CD4-positive, CD25-positive, alpha-beta regulatory T cell (primary cell): ENCODE measurements at places on chromosomes 2 and 18. TPM values are rescaled to one million over a fixed set of nuclear protein-coding genes. Genes with fewer than 3 reads are reported as not detected.

- no peak overlapping the region for H3K27ac ChIP-seq
- no peaks in the 10 kb centered on the region for H3K4me1 ChIP-seq
- DNase-seq, result no peak
Observed at GRCh38 chr2:2542966-2543611, 212.0 kb upstream of the MYT1L start.

GRCh38 chr18:3671176-3671575 is 221.2 kb downstream of the TGIF1 start:
- no peaks in the 10 kb centered on the region for H3K36me3 ChIP-seq
- H3K4me3 ChIP-seq, result no peak overlapping the region
- DNase-seq, result no peak
- peaks cover 3% of the 10 kb centered on the region for H3K4me1 ChIP-seq
- no peaks in the 10 kb centered on the region for H3K27me3 ChIP-seq

DNA sequence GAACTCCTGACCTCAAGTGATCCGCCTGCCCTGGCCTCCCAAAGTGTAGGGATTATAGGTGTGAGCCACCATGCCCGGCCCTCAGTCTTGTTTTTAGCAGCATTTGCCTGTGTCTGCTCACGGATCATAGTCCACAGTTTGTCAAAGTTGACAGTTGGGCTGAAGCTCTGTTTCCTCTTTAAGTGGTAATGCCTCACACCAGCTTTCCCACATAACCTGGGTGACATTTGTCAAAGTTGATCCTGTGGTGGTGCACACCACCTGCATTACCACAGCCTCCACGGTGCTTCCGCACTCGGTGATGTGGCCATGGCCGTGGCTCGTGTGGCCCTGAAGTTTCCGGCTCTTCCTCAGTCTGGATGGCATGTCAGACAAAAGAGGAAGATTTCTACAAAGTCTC is 27.1 kb downstream of the RAB31 start:
- no peak overlapping the region for H3K27ac ChIP-seq
- no peaks in the 10 kb centered on the region for H3K4me1 ChIP-seq
- H3K27me3 ChIP-seq, result no peaks in the 10 kb centered on the region

DNA sequence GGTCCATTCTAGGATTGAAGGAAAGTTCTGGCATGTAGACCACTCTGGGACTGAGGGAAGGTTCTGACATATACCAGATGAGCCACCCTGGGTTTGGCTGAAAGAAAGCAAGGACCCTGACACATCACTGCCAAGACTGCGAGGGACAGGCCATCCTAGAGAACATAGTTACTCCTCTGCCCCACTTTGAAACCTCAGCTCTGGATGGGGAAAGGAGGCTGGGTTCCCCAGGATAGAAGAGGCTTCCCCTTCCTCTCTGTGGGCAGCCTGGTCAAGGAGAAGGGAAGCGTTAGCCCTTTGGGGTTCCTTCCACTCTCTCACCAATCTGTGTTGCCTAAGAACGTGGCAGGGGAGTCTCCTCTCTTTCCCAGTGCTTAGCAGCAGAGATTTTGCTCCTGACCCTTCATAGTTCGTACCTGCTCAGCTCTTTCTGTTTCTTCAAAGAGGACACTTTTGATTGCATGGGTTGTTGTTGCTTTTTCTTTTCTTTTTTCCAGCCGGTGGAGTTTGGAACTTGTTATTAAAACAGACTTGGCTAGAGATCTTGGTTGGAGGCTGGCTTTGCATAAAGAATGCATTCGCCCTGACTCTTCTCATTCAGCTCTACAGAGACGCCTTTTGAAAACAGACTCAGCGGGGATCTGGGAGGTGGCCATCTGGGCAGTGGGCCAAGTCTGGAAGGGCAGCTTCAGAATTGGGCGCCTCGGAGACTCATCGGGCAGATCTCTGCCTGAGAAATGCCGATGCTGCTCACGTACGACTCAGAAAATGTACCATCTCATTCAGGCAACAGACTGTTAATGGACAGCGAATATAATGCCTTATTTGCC is 166.1 kb downstream of the CLIP4 start:
- H3K4me3 ChIP-seq, result no peak overlapping the region
- H3K4me1 ChIP-seq, result no peaks in the 10 kb centered on the region
- DNase-seq, result no peak
- H3K27me3 ChIP-seq, result no peaks in the 10 kb centered on the region
- no peak overlapping the region for H3K27ac ChIP-seq

DNA sequence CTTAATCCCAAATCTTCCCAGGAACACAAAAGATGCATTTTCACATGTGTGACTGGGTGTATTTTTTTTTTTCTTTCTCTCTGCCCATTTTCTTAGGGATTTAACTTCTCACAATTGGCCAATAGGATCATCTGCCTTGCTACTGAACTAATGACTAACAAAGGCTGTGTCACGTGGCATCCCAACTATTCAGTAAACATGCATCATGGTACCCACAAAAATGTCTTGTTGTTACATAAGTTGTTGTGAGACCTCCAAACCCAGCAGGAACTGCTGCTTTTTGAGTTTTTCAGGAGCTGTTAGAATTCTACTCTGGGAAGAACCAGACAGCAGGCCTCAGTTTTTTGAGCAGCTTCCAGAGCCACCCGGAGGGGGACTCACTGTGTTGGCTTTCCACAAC is 31.9 kb downstream of the GAD1 start:
- no peak overlapping the region for H3K27ac ChIP-seq
- DNase-seq, result no peak
- H3K36me3 ChIP-seq, result no peaks in the 10 kb centered on the region
- H3K4me3 ChIP-seq, result no peak overlapping the region
- peaks cover 13% of the 10 kb centered on the region for H3K27me3 ChIP-seq
- H3K4me1 ChIP-seq, result no peaks in the 10 kb centered on the region

DNA sequence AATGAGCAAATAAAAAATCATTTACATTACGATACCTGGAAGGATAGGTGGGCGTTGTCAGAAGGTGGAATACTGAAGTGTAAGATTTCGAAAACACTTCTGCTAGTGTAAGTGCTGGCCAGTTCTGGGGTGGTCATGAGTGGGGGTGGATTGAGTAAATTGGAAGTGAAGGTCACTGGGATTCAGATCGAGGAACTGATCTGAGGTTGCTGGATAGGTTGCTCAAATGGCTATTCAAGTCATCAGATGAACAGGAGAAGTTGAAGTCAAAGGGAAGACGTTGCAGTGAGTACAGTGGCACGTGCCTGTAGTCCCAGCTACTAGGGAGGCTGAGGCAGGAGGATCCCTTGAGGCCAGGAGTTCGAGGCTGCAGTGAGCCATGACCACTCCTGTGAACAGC is 95.7 kb downstream of the MALT1 start:
- peaks cover 14% of the 10 kb centered on the region for H3K4me1 ChIP-seq
- H3K27me3 ChIP-seq, result peaks cover 13% of the 10 kb centered on the region
- no peaks in the 10 kb centered on the region for H3K36me3 ChIP-seq
- no peak overlapping the region for H3K4me3 ChIP-seq
- no peak overlapping the region for H3K27ac ChIP-seq

ONECUT2 gene
- not detected for total RNA-seq

GRCh38 chr2:112877423-112877822 is 33.5 kb upstream of the IL37 start:
- peaks cover 7% of the 10 kb centered on the region for H3K4me1 ChIP-seq
- no peaks in the 10 kb centered on the region for H3K36me3 ChIP-seq
- peaks cover 4% of the 10 kb centered on the region for H3K27me3 ChIP-seq
- no peak overlapping the region for H3K4me3 ChIP-seq

VWA3B gene
- total RNA-seq, result not detected

ASPRV1 gene
- total RNA-seq, result 1.7 TPM

DNA sequence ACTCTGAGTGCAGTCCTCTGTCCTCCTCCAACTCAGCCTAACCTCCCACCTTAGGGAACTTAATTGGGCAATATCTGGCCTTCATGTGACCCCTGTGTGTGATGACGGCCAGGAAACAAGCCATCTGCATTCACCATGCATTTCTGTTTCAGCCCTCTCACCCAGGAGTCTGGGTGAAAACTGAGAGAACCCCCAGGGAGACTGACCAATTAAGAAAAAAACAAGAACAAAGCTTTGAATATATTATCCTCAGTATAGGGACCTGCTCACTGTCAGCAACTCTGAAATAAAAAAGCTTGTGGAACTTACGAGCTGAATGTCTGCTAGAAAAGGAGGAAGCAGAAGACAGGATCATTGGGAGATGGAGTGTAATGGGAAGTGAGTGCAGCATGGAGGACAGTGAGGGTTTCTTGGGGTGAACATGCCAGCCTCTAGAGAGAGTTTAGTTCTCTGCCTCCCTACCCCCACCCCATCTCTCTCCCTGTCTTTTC is 9.5 kb downstream of the MAPRE2 start:
- peak overlapping the region; percentile 11 for H3K4me3 ChIP-seq
- H3K27ac ChIP-seq, result no peak overlapping the region
- no peak for DNase-seq
- peaks cover 36% of the 10 kb centered on the region for H3K4me1 ChIP-seq
- no peaks in the 10 kb centered on the region for H3K36me3 ChIP-seq

CDKL4 gene
- 0.74 TPM for total RNA-seq

- no peaks in the 10 kb centered on the region for H3K4me1 ChIP-seq
- H3K4me3 ChIP-seq, result no peak overlapping the region
- H3K27me3 ChIP-seq, result no peaks in the 10 kb centered on the region
- no peaks in the 10 kb centered on the region for H3K36me3 ChIP-seq
- no peak overlapping the region for H3K27ac ChIP-seq
- no peak for DNase-seq
Observed at GRCh38 chr2:19690429-19690828, 211.4 kb downstream of the TTC32 start.

DNA sequence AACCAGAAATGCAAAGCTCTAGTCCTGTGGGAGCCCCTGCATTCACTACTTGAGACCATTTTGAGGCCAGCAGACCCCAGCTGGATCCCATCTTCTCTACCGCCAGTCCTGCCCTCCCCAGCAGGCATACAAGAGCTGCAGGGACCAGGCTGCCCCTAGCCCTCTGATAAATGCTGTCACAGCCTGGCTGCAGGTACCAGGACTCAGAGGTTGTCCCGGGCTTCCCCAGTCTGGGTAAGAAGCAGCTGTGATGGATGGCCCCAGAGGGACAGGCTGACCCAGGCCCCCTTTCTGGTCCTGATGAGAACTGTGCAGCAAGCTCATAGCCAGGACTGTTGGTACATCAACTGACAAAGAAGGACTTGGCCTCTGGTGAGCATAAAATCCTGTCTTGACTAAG is 132.9 kb upstream of the APCDD1 start:
- H3K36me3 ChIP-seq, result no peaks in the 10 kb centered on the region
- H3K27ac ChIP-seq, result no peak overlapping the region
- DNase-seq, result no peak
- H3K4me1 ChIP-seq, result no peaks in the 10 kb centered on the region
- no peaks in the 10 kb centered on the region for H3K27me3 ChIP-seq

- no peak overlapping the region for H3K27ac ChIP-seq
- DNase-seq, result no peak
- peaks cover 3% of the 10 kb centered on the region for H3K27me3 ChIP-seq
- H3K4me1 ChIP-seq, result peaks cover 12% of the 10 kb centered on the region
- no peak overlapping the region for H3K4me3 ChIP-seq
Observed at GRCh38 chr2:171208657-171209056, 48.0 kb upstream of the TLK1 start.

GRCh38 chr2:232884001-232884421 is 13.9 kb downstream of the SNORC start:
- H3K36me3 ChIP-seq, result no peaks in the 10 kb centered on the region
- no peak overlapping the region for H3K4me3 ChIP-seq
- no peaks in the 10 kb centered on the region for H3K27me3 ChIP-seq
- no peak for DNase-seq
- H3K27ac ChIP-seq, result no peak overlapping the region
- H3K4me1 ChIP-seq, result no peaks in the 10 kb centered on the region

DNA sequence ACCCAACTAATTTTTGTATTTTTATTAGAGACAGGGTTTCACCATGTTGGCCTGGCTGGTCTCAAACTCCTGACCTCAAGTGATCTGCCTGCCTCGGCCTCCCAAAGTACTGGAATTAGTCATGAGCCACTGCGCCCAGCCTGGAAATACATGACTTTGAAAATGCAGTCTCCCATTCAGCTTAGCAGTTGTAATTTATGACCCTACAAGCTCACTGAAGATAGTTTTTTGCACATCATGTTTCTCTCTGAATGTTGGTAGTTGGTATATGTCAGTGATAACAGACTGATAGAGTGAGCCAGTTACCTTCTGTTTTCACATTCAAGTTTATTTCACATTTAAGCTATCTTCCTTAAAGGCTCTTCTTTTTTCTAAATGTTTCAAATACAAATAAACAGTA is 7.1 kb downstream of the WDR7 start:
- H3K4me1 ChIP-seq, result peaks cover 19% of the 10 kb centered on the region
- no peak overlapping the region for H3K4me3 ChIP-seq
- DNase-seq, result no peak
- no peak overlapping the region for H3K27ac ChIP-seq

- no peaks in the 10 kb centered on the region for H3K36me3 ChIP-seq
- no peaks in the 10 kb centered on the region for H3K27me3 ChIP-seq
- no peaks in the 10 kb centered on the region for H3K4me1 ChIP-seq
- no peak overlapping the region for H3K27ac ChIP-seq
- DNase-seq, result no peak
Observed at GRCh38 chr18:5842653-5843052, 52.7 kb downstream of the TMEM200C start.

DNA sequence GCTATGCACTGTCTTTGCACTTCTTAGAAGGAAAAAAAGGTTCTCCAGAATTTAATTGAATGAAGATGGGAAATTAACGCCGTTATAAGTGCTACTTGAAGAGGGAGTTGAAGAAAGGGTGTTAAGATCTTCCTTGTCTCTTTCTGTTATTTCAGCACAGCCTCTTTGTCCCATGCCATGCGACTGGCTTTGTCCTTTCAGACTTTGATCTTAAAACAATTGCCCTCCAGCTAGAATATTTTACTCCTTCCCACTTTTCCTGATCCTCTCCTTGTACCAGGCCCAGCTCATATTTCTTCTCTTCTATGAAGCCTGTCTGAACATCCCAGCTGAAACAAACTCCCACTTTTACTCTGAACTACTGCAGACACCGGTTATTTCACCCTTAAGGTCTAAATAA is 51.4 kb downstream of the RAB27B start:
- H3K4me3 ChIP-seq, result no peak overlapping the region
- no peaks in the 10 kb centered on the region for H3K27me3 ChIP-seq
- H3K4me1 ChIP-seq, result no peaks in the 10 kb centered on the region
- no peak overlapping the region for H3K27ac ChIP-seq
- no peak for DNase-seq
- no peaks in the 10 kb centered on the region for H3K36me3 ChIP-seq

- no peak overlapping the region for H3K27ac ChIP-seq
- no peaks in the 10 kb centered on the region for H3K36me3 ChIP-seq
- no peaks in the 10 kb centered on the region for H3K27me3 ChIP-seq
Observed at GRCh38 chr2:13725945-13726344, 906.6 kb upstream of the LRATD1 start.
